Stimulated activated CD8-positive, alpha-beta memory T cell treated with anti-CD3 and anti-CD28 coated beads, Interleukin-2, amount 100 ng/mL, for 48 hours (primary cell): ENCODE measurements at places on chromosomes 3 and 15.

DNA sequence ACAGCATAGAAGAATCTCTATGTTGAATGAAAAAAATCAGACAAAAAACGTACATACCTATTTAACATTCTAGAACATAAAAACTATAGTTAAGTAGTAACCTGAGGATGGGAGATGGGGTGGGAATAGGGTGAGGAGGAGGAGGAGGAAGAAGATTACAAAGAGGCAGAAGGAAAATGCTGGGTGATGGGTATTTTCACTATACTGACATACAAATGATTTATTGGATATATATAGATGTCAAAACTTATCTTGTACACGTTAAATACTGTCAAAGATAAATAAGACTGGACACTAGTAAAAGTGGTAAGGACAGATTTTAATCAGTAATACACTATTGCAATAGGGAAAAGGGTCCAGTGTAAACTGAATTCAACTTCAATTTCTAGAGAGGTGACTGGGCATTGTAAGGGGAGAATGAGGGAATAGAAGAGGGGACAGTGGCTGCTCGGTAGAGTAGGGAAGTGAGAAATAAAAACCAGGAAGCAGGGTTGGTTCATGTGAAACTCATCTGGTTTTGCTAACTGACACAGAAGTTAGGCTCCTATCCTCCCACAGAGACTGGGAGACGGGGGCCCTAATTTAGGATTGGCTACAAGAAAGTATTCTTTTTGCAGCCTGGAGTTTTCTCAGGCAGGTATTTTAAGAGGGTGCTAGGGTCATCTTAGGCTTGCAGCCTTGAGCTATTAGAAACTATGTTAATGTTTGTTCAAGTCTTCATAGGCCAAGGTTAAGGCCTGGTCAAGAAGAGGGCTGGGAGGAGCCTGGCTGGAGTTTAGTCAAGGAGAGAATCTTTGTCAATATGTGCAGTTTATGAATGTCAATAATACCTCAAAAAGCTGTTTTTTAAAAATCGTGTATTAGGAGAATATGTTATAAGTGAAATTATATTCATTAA, 15.0 kb upstream of the C15orf61 start:
- no peak for DNase-seq

DNA sequence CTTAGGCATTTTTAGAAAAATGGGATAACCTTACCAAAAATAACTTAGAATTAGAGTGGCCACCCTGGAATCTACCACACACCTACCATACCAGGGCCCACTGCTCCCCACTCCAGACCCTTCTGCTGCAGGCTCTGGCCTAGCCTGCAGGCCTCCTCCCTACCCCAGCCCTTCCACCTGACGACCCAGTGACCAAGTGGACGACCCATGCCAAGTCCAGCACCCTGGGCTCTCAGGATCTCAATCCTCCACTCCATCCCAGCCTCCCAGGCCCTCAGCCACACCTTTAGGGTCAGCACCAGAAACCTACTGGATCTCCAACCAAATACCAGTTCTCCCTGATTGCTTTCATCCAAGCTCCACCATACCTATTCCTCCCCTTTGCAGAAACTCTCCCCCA, 145.8 kb downstream of the TPRA1 start:
- no peak for DNase-seq

- DNase-seq: no peak
Observed at GRCh38 chr3:151770956-151771355, 37.2 kb downstream of the AADACL2 start.

- no peak for DNase-seq
Observed at GRCh38 chr15:91411586-91411985, 311.5 kb downstream of the SV2B start.

GRCh38 chr3:33360136-33360825, 79.9 kb downstream of the UBP1 start:
- no peak for DNase-seq

DNA sequence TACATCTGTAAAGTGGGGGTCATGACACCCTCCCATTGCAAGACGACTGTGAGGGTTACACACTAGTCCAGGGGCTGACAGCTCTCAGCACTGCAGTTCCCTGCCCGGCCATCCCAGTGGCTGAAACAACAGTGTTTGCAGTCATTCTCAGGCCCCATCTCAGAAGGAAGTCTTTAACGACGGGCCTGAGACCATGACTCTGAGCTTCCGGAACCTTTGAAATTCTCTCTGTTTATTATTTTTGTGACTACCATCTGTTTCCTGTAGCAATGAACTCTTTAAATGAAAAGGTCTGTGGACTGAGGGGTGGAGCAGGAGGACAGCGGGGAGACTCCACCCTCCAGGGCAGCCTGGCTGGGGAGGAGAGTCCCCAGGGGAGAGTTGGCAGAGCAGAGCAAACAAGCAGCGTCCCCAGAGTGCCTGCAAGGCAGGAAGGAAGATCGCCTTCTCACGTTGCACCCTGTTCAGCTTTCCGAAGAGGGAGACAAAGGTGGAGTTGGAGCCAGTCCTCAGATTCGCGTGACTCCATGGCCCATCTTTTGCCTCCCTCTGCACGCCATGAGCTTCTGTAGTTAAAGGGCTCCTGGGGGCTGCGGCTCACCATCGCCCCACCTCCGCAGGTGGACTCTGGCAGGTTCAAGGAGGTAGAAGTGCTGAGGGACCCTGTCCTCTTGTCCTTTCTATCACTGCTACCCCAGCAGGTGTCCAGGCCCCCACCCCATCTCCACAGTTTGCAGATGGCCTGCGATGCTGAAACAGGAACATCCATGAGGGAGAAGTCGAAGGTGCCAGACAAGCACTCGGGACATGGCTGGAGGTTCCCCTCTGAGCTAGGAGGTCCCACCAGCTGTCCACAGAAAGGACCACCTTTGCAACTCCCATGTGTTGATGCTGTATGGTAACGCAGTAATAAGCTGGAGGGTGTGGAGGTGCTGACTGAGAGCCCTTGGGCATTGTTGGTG, 525.8 kb upstream of the PROK2 start:
- no peak for DNase-seq

GRCh38 chr3:20197775-20198174, 11.8 kb upstream of the SGO1 start:
- no peak for DNase-seq

GRCh38 chr15:39854161-39854560, 65.9 kb downstream of the GPR176 start:
- DNase-seq: no peak
